ENCODE measurements at places on chromosomes 11 and 22. TPM values are rescaled to one million over a fixed set of nuclear protein-coding genes. Genes with fewer than 3 reads are reported as not detected.

Gene APOA4
- total RNA-seq: not detected

Gene E2F8
- total RNA-seq: 4.7 TPM

Gene FOSL1
- total RNA-seq: 72.7 TPM

Gene GLB1L2
- 2.8 TPM for total RNA-seq

Gene MAP6
- 0.18 TPM for total RNA-seq

- no peaks in the 10 kb centered on the region for H3K36me3 ChIP-seq
- H3K27me3 ChIP-seq: peaks cover 9% of the 10 kb centered on the region
These were observed 257.1 kb upstream of the CADM1 start for GRCh38 chr11:115761348-115761747.

- H3K27me3 ChIP-seq: no peaks in the 10 kb centered on the region
- no peak overlapping the region for H3K4me3 ChIP-seq
- H3K36me3 ChIP-seq: no peaks in the 10 kb centered on the region
These were observed 73.3 kb downstream of the PARVB start for GRCh38 chr22:44097263-44098020.
